ENCODE measurements at places on chromosomes 13 and 19.

DNA sequence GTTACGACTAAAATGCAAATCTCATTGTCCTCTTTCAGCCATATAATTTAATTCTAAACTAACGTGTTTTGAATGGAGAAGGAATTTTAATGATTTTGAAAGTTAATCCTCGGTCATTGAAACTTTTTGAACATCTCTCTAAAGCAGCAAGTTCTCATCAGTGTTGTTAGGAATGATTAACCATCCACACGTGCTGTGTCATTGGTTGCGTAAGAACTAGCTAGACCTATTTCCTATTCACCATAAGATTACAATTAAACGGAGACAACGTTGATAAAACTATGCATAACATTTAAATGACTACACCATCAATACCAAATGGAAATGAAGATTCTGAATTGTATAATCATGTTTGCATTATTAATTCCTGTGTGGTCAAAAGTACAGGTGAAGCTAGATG lies 155.6 kb upstream of the IRS2 start:
- no peak for ATAC-seq

DNA sequence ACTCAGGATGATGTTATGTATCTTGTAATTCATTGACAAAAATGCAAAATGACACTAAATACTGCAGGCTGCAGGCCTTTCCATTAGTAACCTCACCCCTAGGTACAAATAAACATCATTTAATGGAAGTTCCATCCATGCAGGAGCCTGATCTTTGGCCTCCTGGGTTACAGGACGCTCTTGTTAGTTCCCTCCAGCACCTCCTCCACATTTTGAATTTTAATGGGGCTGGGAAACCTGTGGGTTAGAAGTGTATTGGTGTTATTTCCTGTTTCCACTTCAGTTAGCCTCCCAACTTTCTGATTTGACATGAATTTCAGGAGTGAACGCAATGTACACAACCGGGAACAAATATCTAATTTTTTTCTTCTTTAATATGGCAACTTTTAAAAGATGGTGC lies 237.1 kb upstream of the ARGLU1 start:
- no peak for ATAC-seq

GRCh38 chr19:44005973-44006372 lies 3.2 kb downstream of the ZNF230 start:
- ATAC-seq, result no peak

- peak; percentile 14 for ATAC-seq
Measured at GRCh38 chr13:113950451-113951245, 23.2 kb downstream of the C13orf46 start.

- no peak for ATAC-seq
Measured at GRCh38 chr13:49827891-49828290, 35.4 kb upstream of the KPNA3 start.

DNA sequence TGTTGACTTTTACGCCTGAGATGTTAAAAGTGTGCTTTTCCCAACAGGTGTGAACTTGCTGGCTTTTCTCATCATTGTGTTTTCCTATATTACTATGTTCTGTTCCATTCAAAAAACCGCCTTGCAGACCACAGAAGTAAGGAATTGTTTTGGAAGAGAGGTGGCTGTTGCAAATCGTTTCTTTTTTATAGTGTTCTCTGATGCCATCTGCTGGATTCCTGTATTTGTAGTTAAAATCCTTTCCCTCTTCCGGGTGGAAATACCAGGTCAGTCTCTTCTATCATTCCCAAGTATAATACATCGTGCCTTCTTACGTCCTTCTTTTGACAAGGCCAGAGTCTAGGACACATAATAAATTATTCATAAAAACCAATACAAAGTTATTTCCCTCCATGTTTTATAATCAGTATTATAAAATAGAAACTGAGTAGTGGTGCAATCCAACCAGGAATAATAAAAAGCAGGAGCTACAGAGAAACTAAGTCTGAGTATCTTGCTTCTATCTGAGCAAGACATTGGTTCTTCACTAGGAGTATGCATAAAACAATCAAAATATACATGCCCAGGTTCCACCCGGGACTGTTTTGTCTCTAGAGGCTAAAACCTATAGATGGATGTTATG lies 57.9 kb downstream of the RXFP2 start:
- no peak for ATAC-seq

DNA sequence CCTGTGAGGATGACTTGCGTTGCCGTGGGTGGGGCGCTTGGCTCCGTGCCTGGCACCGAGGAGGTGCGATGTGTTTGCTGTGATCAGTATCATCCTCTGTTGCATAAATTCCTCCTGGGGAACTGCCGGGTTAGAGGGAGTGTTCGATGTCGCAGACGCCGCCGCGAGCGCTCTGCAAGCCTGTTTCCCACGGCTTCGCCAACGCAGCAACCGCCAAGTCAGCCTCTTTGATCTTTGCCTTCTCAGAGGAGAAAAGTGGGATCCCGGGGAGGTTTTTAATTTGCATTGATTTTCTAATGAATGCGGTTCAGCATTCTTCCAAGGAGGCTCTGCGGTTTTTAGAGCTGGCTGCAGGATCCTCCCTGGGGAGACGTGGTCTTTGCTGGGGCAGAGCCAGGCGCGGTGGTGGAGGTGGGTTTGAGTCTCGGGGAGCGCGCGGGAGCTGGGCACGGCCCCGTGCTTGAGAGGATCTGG lies 7.6 kb downstream of the GPR32 start:
- no peak for ATAC-seq

- no peak for ATAC-seq
Measured at GRCh38 chr19:49558591-49558990, 21.8 kb downstream of the NOSIP start.

GRCh38 chr13:96041326-96042110 lies 11.7 kb downstream of the UGGT2 start:
- ATAC-seq, result no peak

DNA sequence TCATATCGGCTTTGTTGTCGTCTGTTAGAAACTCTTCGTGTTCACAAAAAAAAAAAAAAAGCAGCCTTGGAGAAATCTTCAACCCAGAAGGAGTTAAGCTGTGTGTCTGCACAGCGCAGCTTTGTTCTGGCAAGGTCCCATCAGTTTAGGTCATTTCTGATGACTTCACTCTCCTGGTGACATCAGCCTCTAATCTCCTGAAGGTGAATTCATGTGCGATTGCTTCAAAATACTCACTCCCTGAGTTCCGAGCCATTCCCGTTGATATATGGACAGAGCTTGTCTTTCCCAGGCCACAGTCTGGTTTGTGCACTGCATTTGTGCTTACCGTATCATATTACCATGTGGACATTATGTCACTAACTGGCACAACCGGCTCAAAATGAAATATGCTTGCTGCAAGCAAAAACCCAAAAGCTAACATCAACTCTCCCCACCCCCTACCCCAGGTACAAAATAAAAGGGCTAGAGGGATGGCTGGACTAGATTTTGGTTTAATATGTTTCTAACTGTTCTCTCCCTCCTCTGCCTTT lies 342.4 kb downstream of the KCNRG start:
- no peak for ATAC-seq

GRCh38 chr19:29866011-29866410 lies 54.2 kb downstream of the CCNE1 start:
- no peak for ATAC-seq

GRCh38 chr19:41876847-41877832 lies at the start of gene CD79A:
Gene CD79A, plus strand, starts transcription at chr19:41877279. Its CDS starts 26 bp downstream, at chr19:41877305.
- ATAC-seq, result peak; percentile 24

DNA sequence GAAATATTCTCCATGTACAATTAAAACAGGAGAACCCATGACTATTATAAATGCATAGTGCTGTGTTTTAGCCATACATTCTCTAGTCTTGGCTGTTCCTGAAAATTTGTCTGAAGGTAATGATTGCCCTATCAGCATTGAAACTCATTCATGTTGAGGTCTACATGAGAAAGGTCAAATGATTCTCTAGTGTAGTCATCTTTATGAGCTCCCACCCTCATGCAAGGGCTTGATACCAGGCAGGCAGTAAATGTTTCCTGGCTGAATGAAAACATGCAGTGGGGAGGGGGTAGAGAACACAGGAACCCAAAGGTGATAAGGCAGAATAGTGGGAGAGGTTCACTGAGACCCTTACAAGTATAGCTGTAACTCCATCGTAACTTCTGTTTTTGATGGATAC lies 424.3 kb downstream of the COG6 start:
- ATAC-seq, result no peak

DNA sequence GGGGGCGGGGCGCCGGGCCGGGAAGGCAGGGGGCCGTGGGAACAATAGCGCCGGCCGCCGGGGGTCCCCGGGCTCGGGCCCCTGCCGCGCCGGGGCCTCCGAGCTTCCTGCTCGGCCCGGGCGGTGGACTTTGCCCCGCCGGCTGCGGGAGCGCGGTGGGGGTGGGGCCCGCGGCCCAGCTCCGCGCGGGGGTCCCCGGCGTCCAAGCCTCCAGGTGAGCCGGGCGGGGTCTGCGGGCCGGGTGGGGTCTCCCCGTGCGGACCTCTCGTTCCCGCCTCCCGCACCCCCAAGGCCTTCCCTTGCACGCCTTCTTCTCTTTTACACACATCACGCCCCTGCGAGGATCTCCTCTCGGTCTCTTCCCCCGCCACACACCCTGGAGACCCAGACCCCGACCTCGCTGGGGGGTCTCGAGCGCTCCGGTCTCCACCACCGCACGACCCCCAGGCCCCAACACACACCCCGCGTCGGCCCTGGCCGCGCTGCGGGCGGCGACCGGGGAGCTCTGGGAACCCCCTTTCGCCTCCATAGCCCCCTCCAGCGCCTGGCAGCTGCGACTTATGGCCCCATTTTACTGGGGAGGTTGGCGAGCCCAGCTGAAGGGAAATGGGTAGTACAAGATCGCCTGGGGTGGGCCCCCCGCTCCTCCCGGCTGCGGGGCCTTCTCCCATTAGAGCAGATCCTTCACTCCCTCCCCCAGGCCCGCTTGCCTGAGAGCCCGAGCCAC lies 711 bp downstream of the CAMSAP3 start:
- no peak for ATAC-seq

DNA sequence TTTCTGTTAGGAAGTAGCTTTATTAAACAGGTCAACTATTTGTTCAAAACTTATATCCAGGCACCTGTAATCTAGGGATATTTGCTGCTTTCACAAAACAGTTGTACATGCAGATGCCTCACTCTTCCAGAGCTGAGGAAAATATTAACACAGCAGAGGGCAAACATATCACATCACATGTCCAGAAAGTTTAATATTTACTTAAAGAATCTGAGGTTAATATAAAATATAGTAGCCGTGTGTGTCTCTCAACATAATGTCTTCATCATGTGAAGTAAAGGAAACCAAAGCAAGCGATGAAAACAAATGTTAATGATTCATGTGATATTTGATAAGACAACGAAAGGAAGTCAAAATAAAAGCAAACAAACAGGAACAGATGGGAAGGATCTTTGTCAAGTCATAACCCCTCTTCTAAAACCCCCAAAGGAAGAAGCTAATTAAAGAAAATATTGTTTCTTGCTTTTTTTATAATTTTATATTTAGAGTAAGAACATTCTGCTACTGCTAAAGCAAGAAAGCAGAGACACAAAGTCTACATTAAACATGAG lies 418.8 kb downstream of the DACH1 start:
- no peak for ATAC-seq

DNA sequence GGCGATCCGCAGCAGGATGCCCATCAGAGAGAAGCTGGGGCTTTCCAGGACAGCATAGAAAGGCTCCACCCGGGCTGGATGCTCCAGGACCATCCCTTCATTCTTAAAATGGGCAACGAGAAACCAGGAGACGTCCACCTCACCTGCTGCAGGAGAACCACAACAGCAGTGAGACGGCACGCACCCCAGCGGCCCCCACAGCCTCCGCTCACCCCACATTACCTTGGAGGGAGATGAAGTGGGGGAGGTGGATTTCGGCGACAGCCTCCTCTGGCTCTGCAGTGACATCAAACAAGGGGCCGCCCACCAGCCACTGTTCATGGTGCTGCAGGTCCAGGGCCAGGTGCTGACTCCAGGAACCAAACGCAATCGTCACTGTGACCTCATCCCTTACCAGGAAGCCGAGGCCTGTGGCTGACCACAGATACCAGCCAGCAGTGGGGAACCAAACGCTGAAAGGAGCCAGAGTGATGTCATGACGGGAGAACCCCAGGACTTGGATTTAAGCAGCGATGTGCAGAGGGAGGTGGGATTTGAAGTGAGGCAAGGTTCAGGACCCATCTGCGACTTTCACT lies 25.1 kb downstream of the CARD8 start:
- no peak for ATAC-seq

DNA sequence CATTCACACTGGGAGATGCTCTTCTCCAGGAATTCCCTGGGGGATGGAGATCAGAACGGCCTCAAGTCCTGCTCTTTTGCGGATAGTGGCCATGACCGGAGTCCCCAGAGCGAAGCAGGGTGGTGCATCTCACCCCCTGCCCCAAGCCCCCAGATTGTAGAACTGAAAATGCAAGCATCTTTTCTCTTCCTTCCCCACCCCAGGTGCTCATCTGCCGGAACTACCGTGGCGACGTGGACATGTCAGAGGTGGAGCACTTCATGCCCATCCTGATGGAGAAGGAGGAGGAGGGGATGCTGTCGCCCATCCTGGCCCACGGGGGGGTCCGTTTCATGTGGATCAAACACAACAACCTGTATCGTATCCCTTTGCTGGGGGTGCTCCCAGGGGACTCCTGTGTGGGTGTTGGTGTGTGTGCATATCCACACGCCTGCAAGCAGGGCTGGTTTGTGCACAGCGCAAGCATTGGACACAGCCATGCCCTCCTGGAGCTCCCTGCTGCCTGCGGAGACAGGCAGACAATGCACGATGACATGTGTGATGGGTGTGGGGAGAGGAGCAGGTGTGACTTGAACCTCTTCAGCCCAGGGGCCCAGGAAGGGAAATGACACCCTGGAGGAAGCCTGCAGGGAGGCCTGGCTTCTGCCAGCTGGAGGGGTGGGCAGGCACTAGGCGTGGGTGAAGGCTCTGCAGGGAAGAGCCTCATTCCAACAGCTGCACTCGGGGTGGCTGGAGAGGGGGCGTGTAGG lies 5.7 kb downstream of the AP1M1 start:
- no peak for ATAC-seq

DNA sequence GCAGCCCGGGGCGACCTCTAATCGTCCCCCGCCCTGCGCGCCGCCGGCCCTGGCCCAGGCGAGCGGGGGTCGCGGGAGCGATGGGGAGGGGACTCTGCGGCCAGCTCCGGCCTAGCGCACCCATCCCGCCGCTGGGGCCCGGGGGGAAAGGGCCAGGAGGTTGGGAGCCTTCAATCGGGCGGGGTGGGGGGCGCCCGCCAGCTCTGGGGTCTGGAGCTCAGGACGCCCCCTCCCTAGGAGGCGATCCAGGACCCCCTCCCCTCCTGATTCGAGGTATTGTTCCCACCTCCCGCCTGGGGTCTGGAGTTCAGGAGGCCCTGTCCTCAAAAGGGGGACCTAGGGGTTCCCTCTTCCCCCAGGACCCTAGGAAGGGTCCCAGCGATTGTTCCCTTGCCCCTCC lies 430 bp downstream of the ZNF358 start:
- no peak for ATAC-seq

Measured in activated CD4-positive, CD25-positive, alpha-beta regulatory T cell treated with anti-CD3 and anti-CD28 coated beads, Interleukin-2, amount 50 U/mL, for 24 hours (primary cell).